NCI-H187 treated with DMSO at 0.1 percent for 48 hours (cell line): ENCODE measurements at places on chromosomes 5 and 9.

GRCh38 chr5:123033157-123033671 is 3.3 kb downstream of the PPIC start:
- no peak for DNase-seq

DNA sequence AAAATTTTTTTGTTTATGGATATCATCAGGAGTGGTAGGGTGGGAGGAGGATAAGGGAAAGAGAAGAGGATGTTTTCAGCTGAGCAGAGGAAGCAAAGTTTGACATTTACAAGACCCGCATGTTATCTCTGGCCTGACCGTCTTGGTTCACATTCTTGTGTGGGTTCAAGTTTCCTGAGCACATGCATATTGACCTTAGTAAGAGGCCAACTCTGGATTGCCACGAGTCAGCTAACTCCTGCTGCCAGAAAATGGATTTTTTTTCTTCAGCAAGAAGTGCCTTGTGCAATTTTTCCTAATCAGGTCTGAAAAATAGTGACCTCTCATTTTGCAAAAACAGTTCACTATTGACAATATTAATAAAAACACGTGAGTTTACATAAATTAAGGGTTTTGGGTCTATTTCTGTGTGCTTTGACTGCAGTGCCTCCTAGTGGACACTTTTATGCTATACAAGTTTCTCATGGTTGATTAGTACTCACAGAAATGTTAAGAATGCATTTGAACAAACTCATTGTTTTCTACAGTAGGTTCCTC is 27.1 kb upstream of the BASP1 start:
- no peak for DNase-seq

DNA sequence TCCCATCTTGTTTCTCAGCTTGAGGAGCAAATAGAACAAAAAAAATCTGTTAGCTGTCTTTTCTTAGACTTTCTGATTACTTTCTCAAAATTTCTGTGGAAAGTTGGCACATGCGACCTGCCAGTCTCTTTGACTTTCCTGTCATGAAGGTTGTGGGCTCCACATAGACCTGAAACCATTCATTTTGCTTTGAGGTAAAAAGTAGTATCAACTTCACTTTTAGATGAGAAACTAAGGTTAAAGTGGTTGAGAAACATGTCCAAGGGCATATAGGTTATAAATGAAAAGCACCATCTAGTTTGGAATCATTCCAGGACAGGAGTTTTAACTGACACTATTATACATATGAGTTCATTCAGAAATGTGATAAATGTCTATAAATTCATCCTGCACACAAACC is 42.7 kb downstream of the ST8SIA4 start:
- DNase-seq, result no peak

DNA sequence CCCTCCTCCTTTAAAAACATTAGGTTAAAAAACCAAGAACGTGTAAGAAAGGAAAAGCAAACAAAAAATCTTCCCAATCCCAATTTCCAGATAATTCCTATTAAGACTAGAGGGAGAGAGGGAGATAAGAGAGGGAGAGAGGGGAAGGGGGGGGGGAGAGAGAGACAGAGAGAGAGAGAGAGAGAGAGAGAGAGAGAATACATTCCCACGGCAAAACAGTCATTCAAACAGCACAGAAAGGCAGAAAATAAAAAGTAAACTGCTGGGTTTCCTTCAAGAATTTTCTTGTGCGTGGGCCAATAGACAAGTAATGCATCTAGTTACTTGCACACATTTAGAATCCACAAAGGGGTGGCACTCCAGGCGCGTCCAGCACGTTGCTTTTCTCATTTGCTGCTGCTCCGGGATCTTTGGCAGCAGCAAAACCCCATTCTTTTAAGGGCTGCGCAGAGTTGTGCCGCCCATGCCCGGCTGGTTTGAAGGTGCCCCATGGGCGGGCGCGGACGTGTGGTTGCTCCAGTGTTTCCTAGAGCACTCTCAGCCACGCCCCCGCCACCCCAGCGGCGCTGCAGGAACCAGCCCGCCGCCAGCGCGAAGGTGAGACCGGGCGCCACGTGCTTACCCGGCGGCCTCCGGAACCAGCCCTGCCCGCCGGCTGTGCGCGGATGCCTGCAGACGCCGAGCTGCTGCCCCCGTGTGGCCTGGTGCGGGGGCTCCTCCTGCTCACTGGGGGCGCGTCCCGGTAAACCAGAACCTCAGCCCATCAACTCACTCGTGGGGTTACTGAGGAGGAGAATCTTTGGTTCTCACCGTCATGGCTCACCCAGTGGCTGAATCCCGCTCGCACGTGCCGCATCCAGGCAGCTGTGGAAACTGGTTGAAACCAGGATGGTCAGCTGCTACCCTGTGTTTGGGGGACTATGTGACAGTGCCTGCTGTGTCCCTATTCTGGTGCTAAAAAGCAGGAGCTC is 44.6 kb downstream of the STC2 start:
- no peak for DNase-seq

- no peak for DNase-seq
Measured at GRCh38 chr5:58156973-58157701, 302.7 kb downstream of the PLK2 start.

DNA sequence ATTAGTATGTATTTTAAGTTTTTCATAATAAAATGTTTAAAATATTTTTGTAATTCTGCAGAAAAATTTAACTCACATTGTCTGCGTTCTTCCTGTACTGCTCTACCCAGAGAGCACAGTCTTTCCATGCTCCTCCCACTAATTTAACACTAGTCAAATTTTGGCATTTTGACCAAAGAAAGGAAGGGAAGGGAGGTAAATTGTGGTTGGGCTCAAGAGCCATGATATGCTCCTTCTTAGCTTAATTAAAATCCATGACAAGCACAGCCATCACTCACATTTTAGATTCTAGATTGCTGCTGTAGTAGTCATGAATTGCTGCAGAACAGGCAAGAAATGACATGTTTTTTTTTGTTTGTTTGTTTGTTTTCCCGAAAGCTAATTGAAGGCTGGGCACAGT is 98.4 kb downstream of the NLN start:
- DNase-seq, result no peak

DNA sequence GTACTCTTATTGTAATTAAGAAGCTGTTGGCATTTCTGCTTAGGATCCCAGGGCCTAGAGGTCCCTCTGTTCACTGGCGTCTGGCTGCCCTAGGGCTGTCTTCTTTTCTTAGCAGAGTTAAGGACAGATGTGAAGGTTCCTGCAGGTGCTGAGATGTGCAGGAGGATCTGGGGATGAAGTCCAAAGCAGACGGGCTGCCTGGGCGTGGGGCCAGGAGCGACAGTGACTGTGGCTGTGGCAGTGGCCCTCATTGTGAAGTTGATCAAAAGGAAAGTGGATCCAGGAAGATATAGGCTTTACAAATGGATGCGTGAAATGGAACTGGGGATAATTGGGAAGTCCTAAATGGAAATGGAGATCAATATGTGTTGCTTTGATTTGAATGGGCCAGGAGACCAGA is 19.1 kb upstream of the SH3PXD2B start:
- DNase-seq, result no peak

DNA sequence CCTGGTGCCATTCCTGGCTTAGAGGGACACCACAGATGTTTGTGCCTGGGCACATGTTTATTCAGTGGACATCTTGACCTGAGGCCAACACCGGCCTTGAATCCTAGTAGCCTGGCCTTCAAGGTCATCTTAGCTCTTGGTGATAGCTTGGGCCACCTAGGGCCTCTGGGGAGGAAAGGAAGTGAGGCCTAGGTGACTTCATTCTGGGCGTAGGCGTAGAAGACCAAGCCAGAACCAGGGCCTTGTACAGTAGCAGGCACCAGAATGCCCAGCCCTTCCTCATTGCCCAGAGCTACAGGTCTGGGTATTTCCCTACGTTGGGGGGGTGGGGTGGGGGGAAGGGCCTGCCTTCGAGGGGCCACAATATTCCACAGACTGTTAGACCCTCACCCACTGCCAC is 33.8 kb downstream of the WNK2 start:
- no peak for DNase-seq

DNA sequence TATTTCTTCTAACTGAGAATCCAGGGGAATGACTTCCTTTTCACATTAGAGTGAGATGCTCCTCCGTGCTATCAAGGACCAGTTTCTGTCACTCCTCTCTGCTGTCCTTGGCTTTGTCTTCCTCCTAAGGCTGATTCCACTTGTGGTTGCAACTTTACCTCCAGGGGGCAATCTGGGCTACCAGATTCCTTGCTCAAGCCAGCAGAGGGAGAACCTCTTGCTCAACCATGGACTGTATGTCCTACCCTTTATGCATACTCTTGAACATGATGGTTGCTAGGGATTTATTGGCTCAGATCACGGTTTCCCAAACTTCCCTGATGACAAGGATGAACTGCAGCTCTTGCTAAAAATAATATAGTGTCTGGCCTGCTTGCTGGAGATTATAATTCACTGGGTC is 24.0 kb downstream of the NNT start:
- peak; percentile 19 for DNase-seq

GRCh38 chr5:107876261-107876660 is 205.5 kb upstream of the EFNA5 start:
- no peak for DNase-seq
